ENCODE measurements at places on chromosomes 11 and 22. TPM values are rescaled to one million over a fixed set of nuclear protein-coding genes. Genes with fewer than 3 reads are reported as not detected.

The LARGE2 gene
- 0.80 TPM for total RNA-seq

The MAJIN gene
- not detected for total RNA-seq

The LRRC75B gene
- total RNA-seq = 1.1 TPM

The KDM4E gene
- not detected for total RNA-seq

The NXPE1 gene
- total RNA-seq = not detected

The CARD18 gene
- not detected for total RNA-seq

The MOGAT2 gene
- total RNA-seq = not detected

The MS4A6E gene
- total RNA-seq = not detected

The PHF21B gene
- not detected for total RNA-seq

The FGF3 gene
- not detected for total RNA-seq

The OR8G5 gene
- not detected for total RNA-seq

The DHCR7 gene
- total RNA-seq = 67.1 TPM

The TAF10 gene
- total RNA-seq = 82.2 TPM

The GTSE1 gene
- total RNA-seq = 62.1 TPM

The USP35 gene
- total RNA-seq = 9.6 TPM

The MAML2 gene
- 11.2 TPM for total RNA-seq

The GLYAT gene
- not detected for total RNA-seq

The UCP3 gene
- total RNA-seq = 6.6 TPM

The OVCH2 gene
- not detected for total RNA-seq

The UQCC3 gene
- total RNA-seq = 2.5 TPM

The WNT11 gene
- not detected for total RNA-seq

The OR5D18 gene
- total RNA-seq = not detected

The MLC1 gene
- total RNA-seq = not detected

The TRIM51 gene
- not detected for total RNA-seq

The PATZ1 gene
- 16.9 TPM for total RNA-seq

The THRSP gene
- total RNA-seq = not detected

All from activated T-helper 17 cell treated with anti-CD3 and anti-CD28 coated beads, Interleukin-2, amount 50 U/mL, for 72 hours (primary cell).